ENCODE measurements at places on chromosomes 5 and 9.

DNA sequence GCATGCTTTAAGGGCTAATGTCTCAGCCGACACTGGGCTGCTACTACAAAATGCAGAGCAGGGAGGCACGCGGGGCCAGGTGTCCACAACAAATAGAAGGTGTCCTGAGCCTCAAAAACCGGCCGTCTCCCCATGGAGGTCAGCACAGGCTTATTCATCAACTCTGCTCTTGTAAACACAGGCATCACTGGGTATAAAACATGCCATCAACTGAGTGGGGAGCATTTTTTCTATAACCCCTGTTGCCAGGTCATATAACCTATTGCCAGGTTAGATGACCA lies 271.6 kb downstream of the AUH start:
- no peak for DNase-seq

DNA sequence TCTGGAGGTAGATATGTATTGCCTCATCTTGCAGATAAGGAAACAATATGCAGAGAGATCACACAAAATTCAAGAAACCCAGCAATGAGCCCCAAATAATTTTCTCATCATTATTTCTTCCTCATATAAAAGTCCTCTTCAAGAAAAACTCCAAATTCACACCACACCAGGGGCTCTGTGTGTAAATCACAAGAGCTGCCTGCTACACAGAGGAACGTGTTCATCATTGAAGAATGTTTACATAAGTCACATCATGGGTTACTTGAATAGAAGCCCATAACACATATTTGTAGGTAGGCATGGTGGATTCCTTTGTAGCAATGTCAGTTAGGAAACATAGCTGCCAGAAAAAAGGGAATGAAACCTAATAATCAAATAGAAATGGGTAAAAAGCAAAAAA lies 308.1 kb upstream of the TLE4 start:
- DNase-seq: no peak

DNA sequence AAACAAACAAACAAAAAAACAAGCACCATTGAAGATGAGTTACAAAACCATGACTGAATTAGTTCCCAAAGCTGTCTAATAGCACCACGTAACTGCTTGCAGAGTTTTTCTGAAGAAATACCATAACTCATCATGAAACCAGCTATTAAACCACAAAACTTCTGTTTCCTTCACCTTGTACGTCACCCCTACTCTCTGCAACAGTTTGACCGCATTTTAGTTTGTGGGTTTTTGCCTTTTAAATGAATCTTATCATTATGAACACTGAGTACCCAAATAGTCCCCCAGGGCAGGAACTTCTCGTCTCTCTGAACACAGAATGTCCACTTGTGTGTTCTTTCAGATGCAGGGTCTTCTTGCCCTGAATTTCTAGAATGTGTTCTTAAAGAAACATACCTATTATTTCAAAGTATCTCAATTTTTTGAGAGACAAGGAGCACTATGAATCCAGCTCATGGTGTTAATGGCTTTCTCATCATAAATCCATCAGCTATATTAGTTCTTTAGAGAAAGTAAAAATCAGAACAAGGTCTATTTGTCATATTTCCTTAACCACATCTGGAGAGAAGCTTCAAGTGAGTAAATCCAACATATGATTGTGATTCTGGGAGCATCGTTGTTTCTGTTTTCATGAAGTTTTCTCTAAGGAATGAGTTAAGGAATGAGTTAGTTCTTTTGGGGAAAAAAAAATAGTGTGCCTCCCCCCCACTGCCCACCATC lies 210.6 kb downstream of the AUH start:
- peak; percentile 43 for DNase-seq

DNA sequence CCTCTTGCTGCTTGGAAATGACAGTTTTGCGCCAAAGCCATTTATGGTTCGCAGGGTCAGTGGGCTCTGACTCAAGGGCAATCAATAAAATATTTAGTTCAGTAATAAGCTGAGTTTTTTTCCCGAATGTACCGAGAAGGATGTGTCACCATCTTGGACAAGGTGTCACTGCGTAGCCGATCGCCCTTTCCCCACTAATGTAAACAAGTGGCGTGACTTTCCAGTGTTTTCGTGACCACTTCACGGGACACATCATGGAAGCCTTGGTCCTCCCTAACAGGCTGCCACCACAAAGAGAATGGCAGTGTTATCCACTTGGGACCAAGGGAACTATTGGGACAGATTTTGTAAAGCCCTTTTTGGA lies 16.4 kb downstream of the ISL1 start:
- DNase-seq: no peak

- no peak for DNase-seq
These were observed 878 bp upstream of the HMCN2 start for GRCh38 chr9:130264414-130265350.

GRCh38 chr9:120787933-120788332 lies 5.3 kb downstream of the FBXW2 start:
- DNase-seq: no peak

All from activated naive CD4-positive, alpha-beta T cell treated with Interleukin-2 at 50 U/mL for 16 hours (primary cell).